Adrenal gland (tissue), 19 donors: ENCODE measurements at places on chromosomes 2 and 18. TPM values are rescaled to one million over a fixed set of nuclear protein-coding genes. Genes with fewer than 3 reads are reported as not detected.
A peak's percentile ranks its signal among the peaks of the same experiment; 100 is the strongest.

DNA sequence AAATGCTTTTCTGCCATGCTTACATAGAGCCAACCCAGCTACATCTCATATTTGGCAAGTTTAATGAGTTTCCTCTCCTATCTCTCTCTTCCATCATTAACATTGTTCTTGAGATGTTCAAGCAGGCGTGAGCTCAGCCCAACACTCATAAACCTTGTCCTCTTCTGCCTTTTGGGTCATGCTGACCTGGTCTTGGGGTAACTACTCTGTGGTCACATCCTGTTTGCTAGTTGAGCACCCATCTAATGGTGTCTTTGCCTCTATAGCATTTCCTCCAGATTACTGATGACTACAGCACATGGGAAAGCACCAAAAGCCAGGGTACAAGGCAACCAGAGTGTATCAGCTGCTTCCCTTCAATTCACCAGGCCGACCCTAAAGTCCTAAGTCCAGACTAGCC is 366.9 kb upstream of the HNRNPA3 start:
- no peaks in the 10 kb centered on the region for H3K36me3 ChIP-seq
- no peaks in the 10 kb centered on the region for H3K27me3 ChIP-seq
- H3K27ac ChIP-seq = no peak overlapping the region
- no peak for DNase-seq
- H3K4me1 ChIP-seq = no peaks in the 10 kb centered on the region

- H3K27ac ChIP-seq = no peak overlapping the region
- no peaks in the 10 kb centered on the region for H3K36me3 ChIP-seq
- no peak overlapping the region for H3K4me3 ChIP-seq
- DNase-seq = no peak
- no peaks in the 10 kb centered on the region for H3K4me1 ChIP-seq
Measured at GRCh38 chr2:9030841-9031240, 27.4 kb upstream of the MBOAT2 start.

- peaks cover 25% of the 10 kb centered on the region for H3K4me1 ChIP-seq
- H3K27me3 ChIP-seq = peaks cover 63% of the 10 kb centered on the region
- no peaks in the 10 kb centered on the region for H3K36me3 ChIP-seq
Measured at GRCh38 chr2:219525533-219526232, 11.4 kb downstream of the ASIC4 start.

- H3K27ac ChIP-seq = no peak overlapping the region
- no peaks in the 10 kb centered on the region for H3K27me3 ChIP-seq
- no peak overlapping the region for H3K4me3 ChIP-seq
- no peaks in the 10 kb centered on the region for H3K36me3 ChIP-seq
- no peaks in the 10 kb centered on the region for H3K4me1 ChIP-seq
Measured at GRCh38 chr2:44713170-44713569, 228.3 kb upstream of the SIX3 start.

DNA sequence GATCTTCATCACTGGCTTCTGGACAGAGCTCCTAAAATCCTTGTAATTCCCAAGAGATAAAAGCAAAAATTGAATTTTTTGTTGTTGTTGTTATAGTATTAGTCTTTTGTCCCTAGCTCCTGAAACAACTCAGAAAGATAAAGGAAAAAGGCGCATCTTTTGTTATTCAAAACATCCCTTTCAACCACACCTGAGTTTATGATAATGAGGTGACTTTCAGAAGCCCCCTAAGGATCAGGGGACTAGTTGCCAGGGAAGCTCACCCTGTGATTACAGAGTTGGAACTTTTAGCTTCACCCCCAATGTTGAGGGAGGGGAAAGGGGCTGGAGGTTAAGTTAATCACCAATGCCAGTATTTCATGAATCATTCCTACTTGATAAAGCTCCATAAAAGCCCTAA is 10.3 kb upstream of the CERKL start:
- H3K4me3 ChIP-seq = no peak overlapping the region
- H3K27me3 ChIP-seq = no peaks in the 10 kb centered on the region
- H3K36me3 ChIP-seq = no peaks in the 10 kb centered on the region
- H3K4me1 ChIP-seq = no peaks in the 10 kb centered on the region
- H3K27ac ChIP-seq = no peak overlapping the region
- no peak for DNase-seq

DNA sequence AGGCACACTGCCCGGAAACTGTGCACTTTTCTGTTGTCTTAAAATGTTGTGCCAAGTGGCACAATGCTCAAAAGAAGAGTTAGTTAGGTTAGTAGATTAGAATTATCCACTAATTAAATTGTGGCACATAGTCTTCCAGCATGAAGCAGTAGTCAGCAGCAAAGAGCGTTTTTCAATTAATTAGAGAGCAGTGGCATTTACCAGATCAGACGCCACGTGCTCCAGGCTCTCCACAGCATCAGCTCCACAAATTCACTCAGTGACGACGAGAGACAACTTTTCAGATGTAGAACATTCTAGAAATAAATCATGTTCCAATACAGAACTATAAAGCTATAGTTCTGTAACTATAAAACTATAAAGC is 16.4 kb upstream of the RTTN start:
- H3K27me3 ChIP-seq = no peaks in the 10 kb centered on the region
- no peak overlapping the region for H3K27ac ChIP-seq
- no peaks in the 10 kb centered on the region for H3K36me3 ChIP-seq
- DNase-seq = no peak
- no peaks in the 10 kb centered on the region for H3K4me1 ChIP-seq
- no peak overlapping the region for H3K4me3 ChIP-seq

DNA sequence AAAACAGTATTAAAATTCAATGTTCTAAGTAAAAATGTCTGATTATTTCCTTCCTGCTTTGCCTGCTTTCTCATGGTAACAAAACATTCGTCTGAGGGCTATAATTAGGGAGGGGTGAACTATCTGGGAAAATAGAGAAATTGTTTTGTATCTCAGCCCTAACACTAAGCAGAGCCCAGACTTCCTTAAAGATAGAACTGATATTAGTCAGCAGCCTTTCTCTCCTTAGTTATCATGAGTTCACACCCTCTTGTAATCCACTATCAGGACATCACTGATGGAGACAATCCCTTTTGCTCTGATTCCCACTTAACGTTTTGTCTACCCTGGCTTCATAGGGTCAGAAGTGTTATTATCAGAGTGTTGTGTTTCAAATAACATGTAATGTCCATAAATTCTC is 701.1 kb upstream of the ZEB2 start:
- H3K4me3 ChIP-seq = no peak overlapping the region
- no peaks in the 10 kb centered on the region for H3K4me1 ChIP-seq
- no peaks in the 10 kb centered on the region for H3K36me3 ChIP-seq
- no peaks in the 10 kb centered on the region for H3K27me3 ChIP-seq
- H3K27ac ChIP-seq = no peak overlapping the region
- no peak for DNase-seq

DNA sequence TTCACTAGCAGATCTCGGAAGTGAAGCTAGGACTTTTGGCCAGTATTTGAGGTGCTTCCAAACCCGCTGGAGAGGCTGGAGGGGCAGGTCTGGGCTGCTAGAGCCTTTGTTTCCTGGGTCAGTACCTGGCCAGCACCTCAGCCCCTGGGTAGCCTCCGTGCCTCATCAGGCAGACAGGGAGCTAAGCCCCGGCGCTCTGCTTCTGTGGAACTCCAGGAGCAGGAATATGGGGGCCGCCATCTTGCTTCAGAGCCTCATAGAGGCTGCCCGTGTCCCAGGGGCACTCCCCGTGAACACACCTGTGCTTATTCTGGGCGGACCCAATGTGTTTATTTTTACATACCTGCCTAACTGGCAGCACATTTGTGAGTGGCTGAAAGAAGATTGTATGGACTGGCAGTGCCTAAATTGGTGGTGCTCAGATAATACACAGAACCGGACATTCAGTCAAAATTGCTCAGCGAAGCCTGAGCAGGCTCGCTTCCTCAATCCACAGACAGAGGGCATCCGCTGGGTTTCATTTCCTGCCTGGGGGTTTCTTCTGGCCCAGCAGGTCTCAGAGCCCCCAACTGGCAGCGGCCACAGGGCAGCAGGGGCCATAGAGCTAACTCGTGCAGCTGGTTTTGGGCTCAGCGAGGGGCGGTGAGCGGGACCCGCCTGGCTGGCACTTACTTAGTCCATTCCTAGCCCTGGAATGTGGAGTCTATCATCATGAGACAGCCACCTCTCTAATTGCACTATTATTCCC is 176.8 kb upstream of the ALKAL2 start:
- H3K4me1 ChIP-seq = no peaks in the 10 kb centered on the region
- peaks cover 25% of the 10 kb centered on the region for H3K27me3 ChIP-seq
- DNase-seq = no peak
- no peak overlapping the region for H3K27ac ChIP-seq
- H3K4me3 ChIP-seq = no peak overlapping the region

- no peaks in the 10 kb centered on the region for H3K27me3 ChIP-seq
- peak within 1 kb of the TSS; percentile 95 for H3K27ac ChIP-seq
- H3K4me1 ChIP-seq = peaks cover 6% of the 10 kb centered on the region
Measured at GRCh38 chr18:11851146-11851805, at the start of gene CHMP1B. Gene CHMP1B, plus strand, starts transcription at chr18:11851413. Its CDS starts 99 bp downstream, at chr18:11851512.

- no peak overlapping the region for H3K4me3 ChIP-seq
- no peaks in the 10 kb centered on the region for H3K4me1 ChIP-seq
- no peak for DNase-seq
- H3K27me3 ChIP-seq = no peaks in the 10 kb centered on the region
- H3K27ac ChIP-seq = no peak overlapping the region
Measured at GRCh38 chr2:58535182-58535581, 294.1 kb upstream of the FANCL start.

DNA sequence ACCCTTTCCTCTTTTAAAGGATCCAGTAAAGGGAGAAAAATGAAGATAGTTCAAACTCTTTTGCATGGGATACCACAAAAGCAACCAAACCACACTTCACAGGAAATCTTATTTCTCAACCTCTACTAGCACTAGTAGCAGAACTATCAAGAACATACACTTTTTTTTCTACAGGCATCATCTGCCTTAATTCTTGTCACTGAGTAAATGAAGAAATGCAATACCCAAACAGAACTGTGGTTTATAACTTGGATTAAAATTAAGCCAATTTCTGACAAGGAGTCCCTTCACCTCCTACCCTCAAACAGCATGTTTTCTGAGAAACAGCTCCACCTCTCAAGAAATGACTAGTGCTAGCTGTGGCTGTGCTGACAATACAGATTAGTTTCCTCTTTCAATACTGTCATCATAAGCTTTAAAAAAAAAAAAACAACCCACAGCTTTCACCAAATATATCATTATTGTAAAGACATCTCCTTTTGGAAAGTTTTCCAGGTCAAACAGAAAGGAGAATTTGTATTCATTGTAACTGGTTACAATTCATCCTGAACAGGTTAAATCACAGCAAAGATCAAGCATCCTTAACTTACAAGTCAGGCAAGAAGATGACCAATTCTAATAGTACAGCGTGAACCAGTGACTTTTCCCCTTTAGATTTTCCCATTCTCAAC is 44.4 kb downstream of the PTPN2 start:
- no peak overlapping the region for H3K4me3 ChIP-seq
- no peaks in the 10 kb centered on the region for H3K36me3 ChIP-seq
- no peak overlapping the region for H3K27ac ChIP-seq
- no peak for DNase-seq
- no peaks in the 10 kb centered on the region for H3K27me3 ChIP-seq

DNA sequence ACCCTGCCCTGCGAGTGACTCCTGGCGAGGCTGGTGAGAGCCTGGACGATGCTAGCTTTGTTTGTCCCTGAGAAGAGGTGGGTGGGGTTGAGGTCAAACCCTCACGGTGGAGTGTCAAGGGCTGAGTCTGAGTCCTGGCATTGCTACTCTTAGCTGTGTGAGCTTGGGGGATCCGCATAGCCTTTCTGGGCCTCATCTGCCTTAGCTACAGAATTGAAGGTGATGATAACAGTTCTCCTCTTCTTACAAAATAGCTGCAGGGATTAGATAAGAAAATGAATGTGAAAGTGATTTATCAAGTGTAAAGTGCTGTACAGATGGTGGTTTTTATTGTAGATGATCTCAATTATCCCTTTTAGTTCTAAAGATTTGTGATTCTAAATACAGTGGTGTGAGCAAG is 144.6 kb downstream of the LPIN1 start:
- H3K4me1 ChIP-seq = no peaks in the 10 kb centered on the region
- no peak for DNase-seq
- H3K4me3 ChIP-seq = no peak overlapping the region
- H3K27me3 ChIP-seq = no peaks in the 10 kb centered on the region

ST6GAL2 gene
- 0.18 TPM for total RNA-seq

ANKRD30B gene
- 0.71 TPM for total RNA-seq

DLX2 gene
- not detected for total RNA-seq

SERPINB13 gene
- total RNA-seq = not detected

LONRF2 gene
- 64.4 TPM for total RNA-seq

UNC80 gene
- total RNA-seq = 20.2 TPM
